ENCODE measurements at places on chromosomes 12 and 14. TPM values are rescaled to one million over a fixed set of nuclear protein-coding genes. Genes with fewer than 3 reads are reported as not detected.

GNB3 gene
- total RNA-seq = 3.9 TPM

- DNase-seq = peak; percentile 51
Observed at GRCh38 chr12:123533672-123534643, at the start of gene RILPL1. RILPL1 (minus strand) TSS chr12:123533719; CDS start chr12:123533482, 237 bp downstream.

GRCh38 chr14:31037709-31038221 is 11.6 kb upstream of the STRN3 start:
- peak; percentile 58 for DNase-seq

GRCh38 chr12:93087840-93088610 is 158.9 kb upstream of the EEA1 start:
- peak; percentile 12 for DNase-seq

GRCh38 chr14:72996916-72997315 is 30.0 kb downstream of the ZFYVE1 start:
- no peak for DNase-seq

DNA sequence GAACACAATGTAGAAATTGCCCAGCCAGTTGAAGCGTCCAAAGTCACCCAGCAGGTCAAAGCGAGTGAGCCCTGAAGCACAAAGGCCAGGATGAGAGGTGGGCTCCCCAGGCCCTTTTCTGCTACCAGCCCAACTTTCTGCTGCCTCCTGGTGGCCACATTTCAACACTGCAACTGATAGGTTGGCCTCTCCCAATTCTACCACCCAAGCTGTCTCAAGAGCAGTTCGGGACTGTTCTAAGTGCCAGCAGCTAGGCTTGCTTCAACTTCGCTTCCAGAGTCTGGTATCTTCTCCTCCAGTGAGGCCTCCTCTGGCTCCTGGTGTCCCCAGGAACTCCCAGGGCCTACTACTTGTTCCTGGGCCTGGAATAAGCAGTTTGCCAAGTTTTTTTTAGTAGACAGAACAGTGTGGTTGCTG is 3.4 kb upstream of the DHH start:
- peak; percentile 48 for DNase-seq

DNA sequence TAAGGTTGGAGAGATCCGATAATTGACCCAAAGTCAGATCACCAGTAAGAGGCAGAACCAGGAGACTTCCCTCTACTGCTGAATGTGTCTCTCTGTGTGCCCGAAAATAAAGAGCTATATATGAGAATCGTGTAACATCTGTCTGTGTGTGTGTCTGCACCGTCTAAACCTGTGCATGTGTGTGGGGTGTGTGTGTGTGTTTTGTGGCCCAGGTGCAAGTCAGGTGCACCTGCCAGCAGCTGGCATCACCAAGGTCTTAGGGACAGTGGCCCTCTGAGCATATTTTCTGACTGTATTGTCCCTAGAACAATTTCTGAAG is 24.7 kb upstream of the KRT78 start:
- DNase-seq = no peak

GRCh38 chr14:59913187-59913586 is 6.8 kb upstream of the LRRC9 start:
- DNase-seq = no peak

PROX2 gene
- total RNA-seq = under 0.01 TPM

- peak; percentile 99 for DNase-seq
Observed at GRCh38 chr14:34650786-34651584, 21.0 kb upstream of the SNX6 start.

DNA sequence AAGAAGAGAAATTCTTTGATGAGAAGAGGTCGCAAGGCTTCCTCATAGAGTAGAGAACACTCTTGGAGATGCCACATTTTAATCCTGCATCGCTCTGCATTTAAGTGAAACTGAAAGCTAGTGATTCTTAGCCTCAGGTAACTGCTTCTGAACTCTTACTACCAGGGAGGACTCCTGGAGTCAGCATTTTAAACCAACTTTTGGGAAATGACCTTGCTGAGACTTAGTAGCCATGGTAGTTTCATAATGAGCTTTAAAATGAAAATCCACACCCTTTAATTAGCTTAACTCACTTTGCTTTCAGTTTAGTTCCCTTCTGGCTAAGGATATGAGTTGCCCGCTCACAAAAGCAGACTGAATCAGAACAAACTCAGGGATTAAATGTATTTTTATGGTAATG is 80.3 kb downstream of the SYNE2 start:
- DNase-seq = no peak
